ENCODE measurements at places on chromosomes 13 and 19.

GRCh38 chr13:58238972-58239773 lies 607.6 kb downstream of the PCDH17 start:
- DNase-seq = no peak

DNA sequence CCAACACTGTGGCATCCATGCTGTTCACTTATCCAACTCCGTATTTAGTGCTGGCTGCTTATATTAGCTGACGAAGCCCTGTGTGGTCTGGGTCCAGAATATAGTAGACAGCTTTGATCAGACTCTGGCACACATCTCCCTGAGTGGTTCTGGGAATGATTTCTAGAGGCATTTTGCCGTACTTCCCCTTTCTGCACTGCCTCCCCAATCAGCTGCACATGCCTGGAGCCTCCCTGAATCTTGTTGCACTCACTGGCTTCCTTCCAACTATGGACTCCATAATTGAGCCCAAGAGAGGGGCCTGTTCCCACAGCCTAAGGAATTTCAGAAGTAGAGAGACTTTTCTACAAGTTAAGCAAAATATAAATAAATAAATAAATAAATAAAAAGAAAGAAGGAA lies 30.4 kb upstream of the PCDH8 start:
- DNase-seq = no peak

- DNase-seq = no peak
Measured at GRCh38 chr13:73932091-73932490, 202.1 kb downstream of the KLF12 start.

DNA sequence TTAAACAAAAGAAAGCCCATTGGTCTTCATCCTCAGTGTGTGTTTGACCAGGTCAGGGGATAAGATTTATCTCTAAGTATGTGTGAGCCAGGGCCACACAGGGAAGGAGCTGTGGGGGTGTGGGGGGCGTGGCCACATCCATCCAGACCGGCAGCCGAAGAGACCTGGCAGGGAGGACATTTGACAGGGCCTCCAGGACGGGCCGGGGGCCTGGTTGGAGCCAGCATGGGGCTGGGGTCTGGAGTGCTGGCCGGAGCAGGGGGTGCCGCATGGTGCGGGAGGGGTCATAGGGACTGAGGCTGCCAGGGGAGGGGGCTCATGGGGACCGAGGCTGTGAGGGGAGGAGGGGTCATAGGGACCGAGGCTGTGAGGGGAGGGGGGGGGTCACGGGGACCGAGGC lies 20.4 kb upstream of the GNA15 start:
- no peak for DNase-seq

DNA sequence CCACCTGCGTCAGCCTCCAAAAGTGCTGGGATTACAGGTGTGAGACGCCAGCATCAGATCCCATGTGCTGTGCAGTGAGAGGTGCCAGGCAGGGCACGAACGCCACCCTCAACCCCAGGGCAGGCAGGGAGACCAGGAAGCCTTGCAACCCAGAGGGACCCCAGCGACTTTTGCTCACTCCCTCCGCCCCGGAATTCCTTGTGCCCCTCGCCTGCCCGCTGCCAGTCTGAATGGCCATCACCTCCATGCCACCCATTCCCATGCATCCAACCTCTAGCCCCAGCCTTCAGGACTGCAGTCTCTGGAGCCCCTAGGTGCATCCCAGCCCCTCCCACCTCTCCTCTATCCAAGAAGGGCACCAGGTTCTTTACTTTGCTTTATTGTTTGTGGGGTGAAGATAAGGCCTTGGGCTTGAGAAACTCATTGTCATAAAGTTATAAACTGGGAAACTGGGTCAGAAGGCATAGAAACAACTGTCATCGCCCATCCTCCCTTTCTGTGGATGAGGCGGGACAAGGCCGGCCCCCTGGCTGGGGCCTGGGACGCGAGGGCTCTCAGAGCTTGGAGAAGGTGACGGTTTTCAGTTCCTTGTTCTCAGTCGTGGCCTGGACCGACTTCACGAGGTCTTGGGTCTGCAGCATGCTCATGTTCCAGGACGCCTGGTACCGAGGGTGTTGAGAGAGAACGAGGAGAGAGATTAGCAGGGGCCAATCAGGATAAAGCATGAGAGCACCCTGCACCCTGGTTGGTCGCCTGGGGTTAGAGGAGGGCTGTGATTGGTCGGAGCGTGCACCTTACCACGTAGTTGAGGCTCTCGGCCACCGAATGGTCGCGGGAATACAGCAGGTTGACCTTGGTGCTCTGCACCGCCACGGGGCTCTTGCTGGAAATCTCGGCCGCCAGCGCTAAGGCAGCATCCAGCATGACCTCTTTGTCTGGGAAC lies 2.6 kb upstream of the LGALS4 start:
- no peak for DNase-seq

DNA sequence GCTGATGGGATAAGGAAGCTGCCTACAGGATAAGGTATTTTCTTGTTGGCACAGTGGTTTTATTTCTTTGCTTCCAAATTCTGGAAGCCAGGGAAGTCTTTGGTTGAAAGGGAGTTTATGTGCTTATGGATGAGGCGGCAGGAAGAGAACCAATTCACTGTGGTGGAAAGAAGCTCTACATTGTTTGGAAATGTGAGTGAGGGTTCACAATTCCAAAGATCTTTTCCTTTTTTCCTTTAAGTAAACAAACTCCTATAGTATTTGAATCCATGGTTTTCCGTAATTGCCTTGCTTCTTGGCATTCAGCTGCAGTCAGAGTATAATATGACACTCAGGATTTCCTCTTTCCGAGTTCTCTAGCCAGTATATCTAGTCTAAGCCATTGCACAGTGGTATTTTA lies 86.2 kb downstream of the TEX29 start:
- no peak for DNase-seq

DNA sequence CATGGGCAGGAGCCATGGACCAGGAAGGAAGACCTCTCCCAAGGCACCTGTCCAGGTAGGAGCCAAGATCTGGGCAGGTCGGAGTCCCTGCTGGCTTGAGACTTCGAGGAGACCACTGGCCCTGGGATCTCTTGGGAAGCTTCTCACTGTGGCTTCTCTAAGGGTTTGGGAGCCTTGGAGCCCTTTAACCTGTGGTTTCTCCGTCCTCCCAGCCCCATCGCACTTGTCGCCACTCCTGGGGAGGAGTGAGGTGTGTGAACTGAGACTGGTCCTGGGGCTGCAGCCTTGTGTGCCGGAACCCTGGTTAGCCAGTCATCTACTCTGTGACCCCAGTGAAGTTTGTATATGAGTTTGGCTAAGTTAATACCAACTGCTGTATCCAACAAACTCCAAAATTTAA lies 8.2 kb downstream of the ZNF805 start:
- no peak for DNase-seq

- DNase-seq = no peak
Measured at GRCh38 chr19:18220632-18221275, 5.5 kb downstream of the PDE4C start.

DNA sequence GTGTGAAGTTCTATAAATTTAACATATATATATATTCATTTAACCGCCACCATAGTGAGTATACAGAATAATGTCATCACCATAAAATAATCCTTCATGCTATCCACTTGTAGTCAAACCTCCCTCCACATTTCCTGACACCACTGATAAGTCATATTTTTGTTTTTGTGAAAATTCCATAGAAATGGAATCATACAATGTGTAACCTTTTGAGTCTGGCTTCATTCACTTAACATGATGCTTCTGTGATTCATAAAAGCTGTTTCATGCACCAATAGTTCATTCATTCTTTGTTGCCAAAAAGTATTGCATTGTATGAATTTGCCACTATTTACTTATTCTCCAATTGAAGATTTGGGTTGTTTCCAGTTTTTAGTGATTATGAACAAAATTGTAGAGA lies 497.5 kb upstream of the PCDH20 start:
- no peak for DNase-seq

GRCh38 chr19:3792114-3792513 lies 5.9 kb upstream of the MATK start:
- DNase-seq = no peak

- no peak for DNase-seq
Measured at GRCh38 chr13:33401238-33401637, 115.7 kb upstream of the STARD13 start.

DNA sequence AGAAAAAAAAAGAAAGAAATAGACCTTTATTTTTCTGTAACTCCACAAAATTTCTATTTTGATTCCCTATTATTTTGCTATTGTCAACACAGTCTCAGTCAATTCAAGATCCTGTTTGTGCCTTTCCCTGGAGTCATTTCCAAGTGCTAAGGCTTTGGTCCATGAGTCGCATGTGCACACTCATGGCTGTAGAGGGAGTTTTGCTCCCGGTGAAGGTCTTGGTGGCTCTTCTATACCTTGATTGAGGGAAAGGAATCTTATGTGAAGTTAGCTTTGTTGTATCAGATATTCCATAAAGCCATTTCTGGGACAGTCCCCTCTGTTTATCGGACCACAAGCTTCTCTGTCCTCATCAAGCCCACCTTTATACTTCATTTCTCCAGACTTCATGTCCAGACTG lies 58.7 kb upstream of the ALOX5AP start:
- no peak for DNase-seq

- no peak for DNase-seq
Measured at GRCh38 chr19:52599241-52599640, 29.2 kb downstream of the ZNF701 start.

DNA sequence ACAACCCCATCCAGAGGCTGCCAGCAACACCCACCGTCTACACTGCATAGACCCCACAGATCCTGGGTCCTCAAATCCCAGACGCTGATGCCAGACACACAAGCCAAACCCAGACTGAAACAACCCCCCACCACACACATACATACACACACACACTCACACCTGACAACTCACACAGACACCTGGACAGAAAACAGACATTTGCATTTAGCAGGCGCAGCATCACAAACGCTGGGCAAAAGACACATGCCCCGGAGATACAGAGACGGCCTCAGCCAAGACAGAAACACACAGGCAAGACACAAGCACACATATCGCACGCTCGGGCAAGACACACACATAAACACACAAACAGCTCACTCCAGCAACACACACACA lies 1.3 kb downstream of the BBC3 start:
- DNase-seq = no peak

DNA sequence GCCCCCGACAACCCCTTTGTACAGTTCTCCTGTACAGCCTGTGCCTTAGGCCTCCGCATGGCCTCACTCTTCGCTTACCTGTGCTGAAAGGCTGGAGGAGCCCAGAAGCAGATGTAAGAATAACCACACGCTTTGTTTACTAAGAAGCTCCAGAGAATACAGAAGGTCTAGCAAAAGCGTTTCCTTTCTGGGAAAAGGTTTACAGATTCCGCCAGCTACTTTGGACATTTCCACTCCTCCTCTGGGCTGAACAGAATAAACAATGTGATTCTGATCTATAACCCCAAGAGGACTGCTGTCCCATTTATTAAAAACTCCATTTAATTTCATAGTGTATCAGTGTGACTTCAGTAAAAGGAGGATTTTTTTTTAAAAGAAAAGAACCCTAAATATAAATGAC lies 339.2 kb downstream of the DNAJC15 start:
- no peak for DNase-seq

DNA sequence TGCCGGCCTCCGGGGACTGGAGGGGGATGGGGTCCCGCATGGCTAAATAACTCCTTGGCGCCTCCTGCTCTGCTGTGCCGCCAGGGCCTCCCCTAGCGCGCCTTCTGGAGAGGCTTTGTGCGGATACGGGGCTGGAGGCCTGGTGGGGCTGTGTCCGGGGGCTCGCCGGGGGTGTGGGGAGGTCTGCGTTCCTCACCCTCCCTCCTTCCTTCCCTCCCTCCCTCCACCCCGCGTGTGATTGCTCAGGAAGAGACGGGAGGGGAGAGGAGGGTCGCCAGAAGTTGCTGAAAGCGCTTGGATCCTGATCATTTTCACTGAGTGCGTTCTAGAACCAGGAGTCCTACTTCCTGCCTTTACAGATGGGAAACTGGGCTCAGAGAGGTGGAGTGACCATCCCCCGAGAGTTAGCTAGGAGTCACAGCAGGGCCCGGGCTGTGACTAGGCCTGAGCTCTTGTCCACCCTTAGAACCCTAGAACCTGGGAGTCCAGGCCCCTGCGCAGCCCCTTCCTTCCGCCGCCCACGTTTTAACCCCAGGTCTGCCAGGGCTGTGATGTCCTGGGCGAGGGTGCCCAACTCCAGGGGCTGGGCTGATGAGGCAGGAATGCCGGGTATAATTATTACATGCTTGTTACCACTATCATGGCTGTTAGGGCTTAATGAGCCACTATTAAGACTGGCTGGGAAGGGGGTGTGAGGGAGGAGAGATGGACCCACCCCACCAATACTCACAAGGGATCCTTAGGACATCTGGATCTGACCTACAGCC lies 782 bp upstream of the JUND start:
- DNase-seq = no peak

GRCh38 chr13:109110159-109110558 lies 480.7 kb downstream of the MYO16 start:
- no peak for DNase-seq

DNA sequence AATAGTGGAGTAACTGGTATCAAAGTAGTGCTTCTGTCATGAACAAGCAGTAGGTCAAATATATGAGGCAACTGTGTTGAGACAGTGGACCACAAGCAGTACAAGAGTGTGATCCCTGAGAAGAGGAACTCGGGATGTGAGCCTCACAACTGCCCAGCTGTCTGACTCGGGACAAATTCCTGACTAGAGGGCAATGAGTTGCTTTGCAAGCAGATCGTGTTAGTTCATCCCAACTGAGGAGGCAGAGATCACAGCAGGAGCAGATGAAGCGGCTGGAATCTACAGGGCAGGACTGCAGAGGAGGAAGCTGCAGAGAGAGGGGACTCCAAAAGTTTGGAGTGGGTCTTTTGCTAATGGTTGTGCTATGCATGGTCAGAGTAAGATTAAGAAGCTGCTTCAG lies 741.1 kb downstream of the DIAPH3 start:
- DNase-seq = no peak

- no peak for DNase-seq
Measured at GRCh38 chr19:46603195-46603637, 2.1 kb downstream of the CALM3 start.

DNA sequence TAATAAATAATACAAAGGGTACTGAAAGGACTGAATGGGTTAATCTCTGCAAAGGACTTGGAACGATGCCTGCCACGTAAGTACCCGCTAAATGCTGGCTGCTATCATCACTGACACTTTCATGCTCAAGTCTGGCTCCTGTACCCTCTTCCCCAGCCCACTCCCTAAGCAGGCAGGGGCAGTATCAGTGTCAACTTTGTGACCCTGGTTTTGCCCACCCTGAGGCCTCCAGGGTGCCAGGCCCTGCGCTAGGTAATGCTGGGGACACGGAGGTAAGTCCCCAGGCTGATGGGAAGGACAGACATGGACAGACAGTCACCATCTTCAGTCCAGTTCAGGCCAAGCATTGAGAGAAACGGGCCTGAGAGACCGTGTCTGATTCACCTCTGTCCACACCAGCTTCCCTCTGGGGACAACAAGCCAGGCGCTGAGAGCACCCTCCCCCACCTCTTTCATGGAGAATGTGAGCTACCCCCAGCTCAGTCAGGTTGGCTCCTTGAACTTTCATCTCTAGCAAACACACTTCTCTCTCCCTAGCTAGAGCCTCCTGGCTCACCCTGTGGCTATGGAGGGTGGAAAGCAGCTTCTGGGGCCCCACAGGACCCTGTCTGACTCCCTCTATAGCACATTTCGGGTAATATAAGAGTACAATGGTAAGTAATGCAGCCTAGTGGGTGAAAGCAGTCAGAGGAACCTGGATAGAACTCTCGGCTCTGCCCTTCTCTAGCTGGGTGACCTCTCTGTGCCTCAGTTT lies 800 bp downstream of the ETFB start:
- DNase-seq = no peak
